Endothelial cell of umbilical vein (primary cell): ENCODE measurements at places on chromosomes 13 and 19. TPM values are rescaled to one million over a fixed set of nuclear protein-coding genes. Genes with fewer than 3 reads are reported as not detected.

The FGF21 gene
- not detected in 2 replicates for total RNA-seq

The ADGRE3 gene
- total RNA-seq: not detected in 2 replicates

The ZNF565 gene
- total RNA-seq: 3.1 and 3.6 TPM in 2 replicates

The TLE2 gene
- 38.8 and 42.5 TPM in 2 replicates for total RNA-seq
